ENCODE measurements at places on chromosomes 13 and 19. TPM values are rescaled to one million over a fixed set of nuclear protein-coding genes. Genes with fewer than 3 reads are reported as not detected.

Gene ZNF136
- 16.3 TPM for total RNA-seq

Gene FFAR2
- not detected for total RNA-seq

Gene ZNF836
- 34.6 TPM for total RNA-seq

Gene PEAK3
- total RNA-seq: 0.35 TPM

Gene CGB1
- total RNA-seq: not detected
